Activated T-cell treated with anti-CD3 and anti-CD28 coated beads, Interleukin-2, amount 50 U/mL, for 72 hours (primary cell): ENCODE measurements at places on chromosomes 6 and 20. TPM values are rescaled to one million over a fixed set of nuclear protein-coding genes. Genes with fewer than 3 reads are reported as not detected.

ARFGEF3 gene
- 0.76 TPM for total RNA-seq

EMILIN3 gene
- not detected for total RNA-seq

RNGTT gene
- 18.1 TPM for total RNA-seq

ALDH8A1 gene
- total RNA-seq = 1.8 TPM

ELOVL2 gene
- total RNA-seq = not detected

PPIL6 gene
- 0.17 TPM for total RNA-seq

RSPO3 gene
- not detected for total RNA-seq

DSN1 gene
- total RNA-seq = 30.2 TPM

PACRG gene
- not detected for total RNA-seq

VNN1 gene
- not detected for total RNA-seq

SOBP gene
- 0.91 TPM for total RNA-seq
